ENCODE measurements at places on chromosomes 5 and 9. TPM values are rescaled to one million over a fixed set of nuclear protein-coding genes. Genes with fewer than 3 reads are reported as not detected.
A peak's percentile ranks its signal among the peaks of the same experiment; 100 is the strongest.

The DNAJC18 gene
- total RNA-seq = 25.3 TPM

DNA sequence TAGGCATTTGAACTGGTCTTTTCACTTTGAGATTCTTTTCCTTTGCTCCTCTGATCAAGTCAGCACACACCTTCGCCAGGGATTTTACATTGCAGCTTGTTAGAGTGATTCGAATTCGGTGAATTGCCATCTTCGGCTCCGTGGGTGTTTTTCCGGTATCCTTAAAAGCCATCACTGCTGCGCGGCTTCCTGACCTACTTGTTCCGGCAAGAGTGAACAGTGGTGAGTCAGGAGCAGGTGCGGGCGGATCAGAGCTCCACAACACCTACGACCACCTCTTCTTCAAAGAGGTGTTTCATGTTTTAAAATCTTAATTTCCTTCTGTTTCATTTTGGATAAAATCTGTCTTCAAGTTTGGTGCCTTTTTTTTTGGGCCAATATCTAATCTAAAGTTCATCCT is 134.6 kb downstream of the TMC1 start:
- no peak for DNase-seq

The LCN15 gene
- total RNA-seq = not detected

DNA sequence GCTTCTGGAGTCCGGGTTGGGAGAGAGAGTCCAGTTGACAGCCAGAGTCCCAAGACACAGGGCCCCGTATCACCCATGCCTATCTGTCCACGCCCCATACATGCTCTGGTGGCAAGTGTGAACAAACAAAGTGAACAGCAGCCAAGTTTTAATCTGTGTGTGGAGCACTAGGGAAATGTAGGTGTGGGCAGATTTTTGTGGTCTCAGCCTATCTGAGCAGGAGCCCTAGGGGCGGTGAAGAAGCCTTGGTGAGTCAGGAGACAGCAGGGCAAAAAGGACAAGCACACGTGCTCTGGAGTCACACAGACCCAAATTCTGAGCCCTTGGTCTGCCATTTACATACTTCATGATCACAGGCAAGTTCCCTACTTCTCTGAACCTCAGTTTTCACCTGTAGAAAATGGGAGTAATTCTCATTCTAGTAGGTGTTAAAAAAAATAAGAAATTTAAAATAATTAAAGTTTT is 23.2 kb downstream of the EGR1 start:
- DNase-seq = no peak

GRCh38 chr9:92141144-92142129 is 26.2 kb upstream of the SPTLC1 start:
- no peak for DNase-seq

DNA sequence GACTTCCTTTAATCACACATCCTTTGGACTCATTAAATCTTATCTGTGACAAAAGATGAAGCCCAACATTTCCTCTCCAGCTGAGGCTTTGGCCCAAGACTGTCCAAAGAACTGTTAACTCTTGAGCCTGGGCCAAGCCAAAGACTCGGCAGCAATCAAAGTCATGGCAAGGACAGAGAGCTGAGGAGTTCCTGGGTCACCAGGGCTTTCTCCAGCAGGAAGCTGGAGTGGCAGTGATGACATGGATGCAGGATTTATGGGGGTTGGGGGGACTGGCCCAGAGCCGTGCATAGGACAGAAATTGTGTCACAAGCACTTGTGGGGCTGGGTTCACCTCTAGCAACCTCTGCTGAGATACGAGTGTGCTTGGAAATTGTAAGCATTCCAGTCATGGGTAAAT is 440.3 kb downstream of the PLK2 start:
- DNase-seq = no peak

DNA sequence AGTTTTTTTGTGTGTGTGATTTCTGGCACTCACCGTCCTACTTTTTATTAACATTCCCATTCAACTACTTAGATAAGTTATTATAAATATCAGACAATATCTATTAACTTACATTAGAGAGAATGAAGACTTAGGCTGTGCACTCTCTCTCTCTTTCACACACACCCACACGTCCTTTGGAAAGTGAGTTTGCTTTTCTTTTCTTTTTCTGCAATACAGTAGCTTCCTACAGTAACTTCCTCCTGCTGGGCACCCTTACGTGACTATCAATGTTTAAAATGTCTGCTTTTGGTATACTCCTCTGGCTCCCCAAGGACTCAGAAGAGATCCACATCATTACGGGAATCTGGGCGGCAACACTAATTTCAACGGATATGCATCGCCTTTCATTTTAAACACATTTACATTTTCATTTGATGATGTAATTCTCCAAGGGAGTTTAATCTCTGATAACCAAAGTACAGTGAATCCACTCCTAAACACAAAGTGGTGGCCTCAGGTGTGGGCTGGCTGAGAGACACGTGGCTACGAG is 179.5 kb downstream of the MAPKAP1 start:
- DNase-seq = no peak

GRCh38 chr5:106241409-106241808 is 1429.3 kb downstream of the EFNA5 start:
- no peak for DNase-seq

GRCh38 chr5:8340739-8341344 is 471.9 kb downstream of the MTRR start:
- no peak for DNase-seq

The CD74 gene
- 319 TPM for total RNA-seq

The FOCAD gene
- 25.9 TPM for total RNA-seq

DNA sequence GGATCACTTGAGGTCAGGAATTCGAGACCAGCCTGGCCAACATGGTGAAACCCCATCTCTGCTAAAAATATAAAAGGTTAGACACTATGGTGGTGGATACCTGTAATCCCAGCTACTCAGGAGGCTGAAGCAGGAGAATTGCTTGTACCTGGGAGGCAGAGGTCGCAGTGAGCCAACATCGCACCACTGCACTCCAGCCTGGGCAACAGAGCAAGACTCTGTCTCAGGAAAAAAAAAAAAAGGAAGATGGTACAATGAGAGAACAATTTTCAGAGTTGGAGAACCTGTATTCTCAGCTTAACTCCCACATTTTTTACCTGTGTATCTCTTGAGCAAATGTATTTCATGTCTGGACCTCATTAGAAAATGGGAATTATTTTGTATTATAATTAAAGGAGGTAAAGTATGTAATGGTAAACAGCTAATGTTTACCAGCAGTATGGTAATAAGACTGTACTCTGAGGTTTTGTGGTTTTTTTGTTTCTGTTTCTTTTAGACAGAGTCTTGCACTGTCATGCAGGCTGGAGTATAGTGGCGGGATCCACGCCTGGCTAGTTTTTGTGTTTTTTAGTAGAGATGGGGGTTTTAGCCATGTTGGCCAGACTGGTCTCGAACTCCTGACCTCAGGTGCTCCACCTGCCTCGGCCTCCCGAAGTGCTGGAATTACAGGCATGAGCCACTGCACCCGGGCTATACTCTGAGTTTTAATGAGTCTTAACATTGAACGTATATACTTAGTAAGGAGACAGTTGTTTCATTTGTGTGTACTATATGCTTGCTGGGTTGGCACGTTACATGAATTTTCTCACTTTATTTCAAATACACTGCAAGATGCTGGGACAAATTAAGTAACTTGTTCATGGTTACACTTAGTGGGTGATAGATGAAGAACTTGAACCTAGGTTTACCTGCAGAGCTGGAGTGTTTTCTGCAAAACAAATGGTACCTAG is 16.2 kb downstream of the UHRF2 start:
- peak; percentile 49 for DNase-seq

The C1QTNF2 gene
- not detected for total RNA-seq

The ZCCHC10 gene
- 35.0 TPM for total RNA-seq

DNA sequence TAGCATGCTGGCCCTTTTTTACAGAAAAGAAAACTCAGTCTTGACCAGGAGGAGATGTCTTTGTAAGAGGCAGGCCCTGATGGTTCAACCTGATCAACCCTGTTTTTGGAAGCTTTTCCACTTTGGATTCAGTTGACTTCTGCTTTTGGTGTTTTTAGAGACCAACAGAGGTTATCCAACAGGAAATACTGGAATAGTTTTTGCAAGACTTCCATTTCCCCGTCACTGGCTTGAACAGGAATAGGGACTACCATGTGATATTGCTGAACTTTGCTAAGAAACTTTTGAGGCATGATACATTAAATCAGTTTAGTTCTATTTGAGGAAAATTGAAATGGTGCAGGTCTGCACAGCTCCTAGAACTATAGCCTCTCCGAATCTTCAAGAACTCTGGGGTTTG is 17.1 kb upstream of the DAB2 start:
- DNase-seq = no peak

DNA sequence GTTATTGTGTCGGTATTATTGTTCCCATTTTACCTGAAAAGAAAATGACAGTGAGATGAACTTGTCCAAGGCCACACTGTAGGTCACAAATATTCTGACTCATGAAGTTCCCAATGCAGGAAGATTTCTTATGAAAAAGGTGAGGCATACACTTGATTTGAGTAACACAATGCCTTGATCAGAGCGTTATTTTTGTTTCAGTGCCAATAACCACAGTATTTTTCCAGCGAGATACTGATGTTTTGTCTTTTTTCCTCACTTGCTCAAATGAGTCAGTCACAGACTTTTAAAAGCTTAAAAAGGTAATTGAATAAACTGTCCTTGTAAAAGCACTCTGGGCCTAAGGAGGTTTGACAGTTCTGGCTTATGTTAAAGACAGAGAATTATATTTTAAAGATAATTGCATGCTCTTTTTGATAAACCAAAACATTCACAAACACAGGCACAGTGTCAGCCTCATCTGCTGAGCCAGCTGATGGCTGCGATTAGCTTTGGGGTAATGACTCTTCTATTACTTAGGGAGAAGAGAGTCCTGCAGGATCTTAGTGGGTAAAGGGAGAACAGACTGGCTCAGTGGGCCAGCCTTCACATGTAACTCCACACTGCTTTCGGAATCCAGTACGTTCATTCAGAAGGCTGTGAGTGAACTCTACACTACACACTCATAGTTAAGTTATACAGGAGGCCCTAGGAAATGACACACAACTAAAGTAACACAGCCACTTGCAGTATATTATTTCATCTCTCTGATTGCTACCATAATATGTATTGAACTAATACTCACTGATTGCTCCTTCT is 165.5 kb upstream of the CD180 start:
- DNase-seq = no peak

The PCDHB16 gene
- not detected for total RNA-seq

The SLC34A1 gene
- 0.09 TPM for total RNA-seq

The RFESD gene
- total RNA-seq = 4.2 TPM

- no peak for DNase-seq
These were observed 13.5 kb downstream of the CXCL14 start for GRCh38 chr5:135565266-135565665.

The TMEM215 gene
- not detected for total RNA-seq

DNA sequence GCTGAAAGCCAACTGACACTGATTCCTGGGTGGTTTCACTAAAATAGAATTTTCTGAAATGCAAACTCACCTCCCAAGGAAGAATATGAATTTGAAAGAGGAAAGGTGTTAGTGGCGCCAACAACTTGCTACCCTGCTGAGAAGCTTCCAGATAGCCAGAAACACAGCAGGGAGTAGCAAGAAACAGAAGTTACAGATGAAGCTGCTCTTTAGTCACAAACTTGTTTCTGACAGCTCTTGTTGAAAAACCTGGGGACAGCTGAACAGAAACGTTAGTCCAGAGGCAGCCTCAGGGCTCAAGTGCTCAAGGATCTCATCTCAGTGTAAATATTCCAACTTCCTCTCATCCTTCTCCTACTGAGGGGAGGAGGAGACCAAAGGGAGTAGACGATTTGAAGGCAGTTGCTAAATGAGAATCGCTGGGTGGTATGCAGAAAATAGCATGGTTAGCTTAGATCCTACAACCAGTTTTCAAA is 184.1 kb downstream of the PDE4D start:
- DNase-seq = no peak

- no peak for DNase-seq
These were observed 22.4 kb upstream of the NREP start for GRCh38 chr5:111779260-111779921.

The HSDL2 gene
- 17.9 TPM for total RNA-seq

The DMAC1 gene
- total RNA-seq = 53.0 TPM

The PCDHB10 gene
- total RNA-seq = not detected

DNA sequence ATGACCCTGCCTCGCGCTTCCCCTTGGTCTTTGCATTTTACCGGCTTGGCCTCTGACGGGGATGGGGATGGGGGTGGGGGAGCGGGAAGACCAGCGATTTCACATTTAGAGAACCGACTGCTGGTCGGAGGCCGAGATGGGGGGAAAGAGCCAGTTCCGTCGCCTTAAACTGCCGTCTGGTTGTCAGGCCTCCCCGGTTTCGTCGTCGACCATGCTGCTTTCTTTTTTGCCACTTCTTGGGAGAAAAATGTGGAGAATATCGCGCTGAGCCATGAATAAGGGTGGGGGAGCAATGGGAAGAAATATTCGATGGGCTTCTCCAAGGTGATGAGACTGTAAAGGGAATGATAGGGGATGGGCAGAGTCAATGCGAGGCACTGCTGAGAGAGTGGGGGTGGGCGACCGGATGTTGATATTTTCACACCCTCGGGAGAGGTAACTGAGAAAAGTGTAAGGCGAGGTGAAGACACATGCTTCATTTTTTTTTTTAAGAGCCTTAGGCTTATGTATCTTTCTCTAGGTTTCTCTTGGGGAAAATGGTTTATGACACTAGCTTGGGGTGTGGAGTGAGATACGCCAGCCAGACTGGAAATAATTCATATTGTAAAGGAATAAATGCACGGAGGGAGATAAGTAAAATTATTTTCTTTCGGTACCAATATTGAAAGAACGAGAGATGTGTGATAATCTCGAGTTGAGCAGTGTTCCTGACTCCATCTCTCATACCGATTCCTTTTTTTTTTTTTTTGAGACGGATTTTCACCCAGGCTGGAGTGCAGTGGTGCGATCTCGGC is 1.1 kb downstream of the KIF2A start:
- DNase-seq = peak; percentile 60

The FIBCD1 gene
- not detected for total RNA-seq
